IPS DF 19.7 (cell line): ENCODE measurements at places on chromosomes 1 and 21.

GRCh38 chr21:39525601-39526000, 73.8 kb downstream of the SH3BGR start:
- DNase-seq, result no peak

GRCh38 chr1:238341395-238341794, 450.7 kb upstream of the ZP4 start:
- no peak for DNase-seq

GRCh38 chr21:42187976-42188653, 30.8 kb upstream of the ABCG1 start:
- DNase-seq, result no peak

DNA sequence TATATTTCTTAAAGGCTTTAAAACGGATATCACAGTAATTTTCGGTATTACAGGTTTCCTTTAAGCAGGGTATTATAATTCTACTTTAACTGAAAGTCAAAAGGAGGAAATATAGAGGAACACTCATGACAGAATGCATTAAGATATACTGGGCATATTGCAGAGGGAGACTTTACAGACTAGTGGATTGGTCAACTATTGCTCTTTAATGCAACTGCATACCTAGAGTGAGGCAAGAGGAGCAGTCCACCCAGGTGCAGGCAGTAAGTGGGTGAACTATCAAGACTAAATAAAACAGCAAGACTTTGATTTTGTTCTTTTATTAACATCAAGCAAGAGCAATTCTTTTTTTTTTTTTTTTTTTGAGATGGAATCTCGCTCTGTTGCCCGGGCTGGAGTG, 10.5 kb downstream of the SCAF4 start:
- DNase-seq, result no peak

- no peak for DNase-seq
Observed at GRCh38 chr1:226645279-226645976, 93.7 kb downstream of the ITPKB start.
